Activated T-cell treated with anti-CD3 and anti-CD28 coated beads, Interleukin-2, amount 50 U/mL, for 24 hours (primary cell): ENCODE measurements at places on chromosomes 11 and 22.

- DNase-seq, result peak; percentile 69
Observed at GRCh38 chr22:31344578-31345330, 1.4 kb downstream of the PATZ1 start.

GRCh38 chr11:46002189-46002588 lies 79.7 kb downstream of the LARGE2 start:
- no peak for DNase-seq

DNA sequence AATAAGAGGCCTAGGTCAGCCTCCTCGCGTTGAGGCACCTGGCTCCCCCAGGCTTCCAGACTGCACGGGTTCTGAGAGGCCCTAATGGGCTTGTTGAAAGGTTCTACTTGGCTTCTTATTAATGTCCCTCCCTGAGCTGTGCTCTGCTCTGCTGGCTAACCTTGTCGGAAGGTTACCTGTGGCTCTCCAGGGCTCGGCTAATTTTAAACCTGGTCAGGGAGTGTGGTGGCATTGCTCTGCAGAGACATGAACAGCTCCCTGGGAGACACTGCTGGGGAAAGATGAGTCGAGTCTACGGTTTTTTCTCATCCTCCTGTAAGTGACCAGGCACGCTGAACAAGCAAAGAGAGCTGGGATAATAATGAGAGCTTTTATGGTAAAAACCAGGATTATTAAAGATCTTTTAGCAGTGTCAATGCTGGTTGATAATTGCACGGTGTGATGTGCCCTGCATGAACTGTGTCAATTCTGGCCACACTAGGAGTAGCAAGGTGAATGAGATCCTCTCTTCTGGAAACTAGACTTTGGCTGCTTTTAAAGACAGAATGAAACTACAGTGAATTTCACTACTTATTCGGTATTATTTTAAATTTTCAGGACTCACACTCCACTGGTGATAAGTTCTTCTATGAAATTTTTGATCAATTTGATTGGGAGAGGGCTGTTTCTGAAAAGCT lies 70.7 kb downstream of the TEAD1 start:
- no peak for DNase-seq

DNA sequence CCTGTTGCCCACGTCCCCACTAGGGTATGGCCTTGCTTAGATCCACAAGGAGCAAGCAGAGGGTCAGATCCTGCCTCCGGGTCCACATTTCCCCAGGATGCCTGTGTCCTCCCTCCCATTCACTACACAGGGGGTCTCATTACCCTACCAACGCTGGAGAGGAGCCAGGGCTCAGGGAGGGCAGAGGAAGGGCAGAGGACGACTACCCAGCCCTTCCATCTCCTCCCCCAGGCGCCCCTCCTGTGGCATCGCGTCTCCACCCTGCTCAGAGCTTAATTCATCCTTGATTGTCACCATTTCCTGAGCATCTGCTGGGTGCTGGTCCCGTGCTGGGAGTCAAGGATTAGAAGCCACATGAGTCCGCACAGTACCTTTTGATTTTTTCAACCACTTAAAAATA lies 5.0 kb downstream of the NFAM1 start:
- DNase-seq, result no peak

GRCh38 chr22:35631597-35631996 lies 14.5 kb upstream of the MB start:
- no peak for DNase-seq

DNA sequence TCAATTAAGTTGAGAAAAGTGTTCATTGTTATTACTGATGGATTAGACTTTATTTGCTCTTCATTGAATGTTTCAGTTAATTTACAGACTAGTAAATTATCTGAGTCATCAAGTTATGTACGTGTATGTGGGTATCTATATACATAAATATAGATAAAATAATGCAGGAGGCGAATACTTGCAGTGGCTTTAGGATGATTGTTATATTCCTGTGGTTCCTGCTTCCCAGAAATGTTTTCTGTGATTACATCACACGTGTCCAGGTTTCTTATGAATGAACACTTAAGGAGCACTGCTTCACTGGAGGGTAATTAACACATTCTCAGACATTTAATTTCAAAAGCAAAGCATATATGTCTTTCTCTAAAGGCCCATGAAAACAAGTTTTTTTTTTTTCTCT lies 28.4 kb downstream of the YAP1 start:
- no peak for DNase-seq

- no peak for DNase-seq
Observed at GRCh38 chr11:60206616-60207015, 23.7 kb upstream of the MS4A6A start.
